ENCODE measurements at places on chromosomes 4 and X. TPM values are rescaled to one million over a fixed set of nuclear protein-coding genes. Genes with fewer than 3 reads are reported as not detected.

GRCh38 chr4:108292229-108292628 is 123.5 kb upstream of the LEF1 start:
- no peak for DNase-seq

Gene PRRG1
- total RNA-seq: 22.3 TPM

GRCh38 chr4:53050361-53050774 is 188.3 kb downstream of the RASL11B start:
- no peak for DNase-seq

Gene ATP1B4
- total RNA-seq: not detected

GRCh38 chr4:53355930-53356521 is 9.8 kb downstream of the SCFD2 start:
- no peak for DNase-seq
